Thoracic aorta (tissue), 2 donors: ENCODE measurements at places on chromosomes 5 and 9. TPM values are rescaled to one million over a fixed set of nuclear protein-coding genes. Genes with fewer than 3 reads are reported as not detected.

DNA sequence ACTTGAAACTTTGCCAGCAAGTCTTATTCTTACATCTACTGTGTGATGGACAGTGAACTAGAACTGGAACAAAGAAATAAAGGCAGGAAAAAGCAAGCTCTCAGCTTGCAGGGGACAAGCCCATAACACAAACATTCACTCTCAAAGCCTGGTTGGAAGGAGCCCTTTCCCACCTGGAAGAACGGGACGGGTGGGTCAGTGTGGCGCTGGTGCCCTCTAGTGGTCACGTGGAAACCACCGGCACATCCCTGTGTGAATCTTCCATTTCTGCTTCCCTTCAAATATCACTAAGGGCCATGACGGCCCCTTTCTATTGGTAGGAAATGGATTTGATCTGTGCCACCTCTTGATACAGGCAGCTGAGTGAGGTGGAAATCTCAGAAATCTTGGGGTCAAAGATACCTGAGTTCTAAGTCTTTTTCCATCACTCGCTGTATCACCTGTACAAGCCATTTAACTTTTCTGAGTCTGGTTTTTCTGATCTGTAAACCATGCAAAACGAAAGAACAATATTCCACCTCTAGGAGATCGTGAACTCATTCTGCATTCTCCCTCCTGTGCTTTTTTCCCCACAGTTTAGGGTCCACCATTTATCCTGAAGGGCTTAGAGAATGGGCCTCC lies 211.6 kb downstream of the MSX2 start:
- no peak for DNase-seq
- H3K36me3 ChIP-seq = no peaks in the 10 kb centered on the region
- H3K27ac ChIP-seq = no peak overlapping the region
- H3K4me1 ChIP-seq = no peaks in the 10 kb centered on the region
- H3K27me3 ChIP-seq = no peaks in the 10 kb centered on the region

The EFNA5 gene
- total RNA-seq = 6.0 TPM

The FCN2 gene
- not detected for total RNA-seq

The PHF24 gene
- 0.35 TPM for total RNA-seq

DNA sequence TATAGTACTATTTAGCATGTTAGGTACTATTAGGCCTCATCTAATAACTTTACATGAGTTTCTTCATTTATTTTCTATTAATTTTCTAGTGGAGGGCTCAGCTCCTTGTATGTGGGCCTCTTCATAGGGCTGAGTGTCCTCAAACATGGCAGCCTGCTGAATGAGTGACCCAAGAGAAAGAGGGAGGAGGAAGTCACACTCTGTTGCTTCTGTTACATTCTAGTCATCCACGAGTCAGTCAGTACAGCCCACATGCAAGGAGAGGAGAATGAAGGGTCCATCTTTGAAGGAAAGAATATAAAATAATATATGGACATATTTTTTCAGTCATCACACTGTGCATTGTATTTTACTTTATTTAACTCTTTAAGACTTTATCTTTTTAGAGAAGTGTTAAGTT lies 66.6 kb upstream of the NR3C1 start:
- H3K4me1 ChIP-seq = peaks cover 15% of the 10 kb centered on the region
- H3K4me3 ChIP-seq = no peak overlapping the region
- no peaks in the 10 kb centered on the region for H3K36me3 ChIP-seq

The RECK gene
- 19.8 TPM for total RNA-seq

DNA sequence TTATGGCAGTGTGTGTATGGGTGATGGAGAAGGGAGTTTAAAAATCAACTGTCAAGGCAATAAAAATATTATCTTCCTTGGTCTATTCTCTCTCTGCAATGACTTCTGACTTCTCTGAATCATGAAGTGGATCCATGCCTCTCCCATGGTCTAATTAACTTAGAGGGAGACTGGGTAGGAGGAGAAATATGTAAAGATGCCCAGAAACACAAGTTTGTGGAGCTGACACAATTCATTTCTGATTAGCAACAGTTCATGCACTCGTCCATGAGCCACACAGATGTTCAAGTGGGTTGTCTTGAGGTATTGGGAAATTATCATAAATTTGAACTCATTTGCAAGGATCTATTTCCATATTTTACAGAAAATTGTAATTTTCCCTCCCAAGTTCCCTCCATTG lies 38.1 kb downstream of the INSYN2B start:
- H3K27ac ChIP-seq = no peak overlapping the region
- H3K4me1 ChIP-seq = no peaks in the 10 kb centered on the region
- H3K27me3 ChIP-seq = no peaks in the 10 kb centered on the region
- DNase-seq = no peak
- no peak overlapping the region for H3K4me3 ChIP-seq

GRCh38 chr9:112552229-112553056 lies 65.8 kb downstream of the KIAA1958 start:
- peaks cover 32% of the 10 kb centered on the region for H3K4me1 ChIP-seq
- no peaks in the 10 kb centered on the region for H3K27me3 ChIP-seq
- H3K36me3 ChIP-seq = no peaks in the 10 kb centered on the region
- DNase-seq = no peak
- H3K27ac ChIP-seq = no peak overlapping the region

- no peaks in the 10 kb centered on the region for H3K27me3 ChIP-seq
- H3K27ac ChIP-seq = no peak overlapping the region
- H3K4me1 ChIP-seq = peaks cover 5% of the 10 kb centered on the region
- DNase-seq = no peak
- H3K4me3 ChIP-seq = no peak overlapping the region
- no peaks in the 10 kb centered on the region for H3K36me3 ChIP-seq
Observed at GRCh38 chr5:108925073-108925472, 177.4 kb downstream of the FER start.

GRCh38 chr5:52685971-52686370 lies 101.7 kb upstream of the ITGA1 start:
- no peak overlapping the region for H3K27ac ChIP-seq
- no peaks in the 10 kb centered on the region for H3K27me3 ChIP-seq
- no peak for DNase-seq
- no peak overlapping the region for H3K4me3 ChIP-seq
- no peaks in the 10 kb centered on the region for H3K36me3 ChIP-seq

The KIF4B gene
- total RNA-seq = not detected

The ZNF483 gene
- 9.7 TPM for total RNA-seq

The AQP3 gene
- 6.9 TPM for total RNA-seq

DNA sequence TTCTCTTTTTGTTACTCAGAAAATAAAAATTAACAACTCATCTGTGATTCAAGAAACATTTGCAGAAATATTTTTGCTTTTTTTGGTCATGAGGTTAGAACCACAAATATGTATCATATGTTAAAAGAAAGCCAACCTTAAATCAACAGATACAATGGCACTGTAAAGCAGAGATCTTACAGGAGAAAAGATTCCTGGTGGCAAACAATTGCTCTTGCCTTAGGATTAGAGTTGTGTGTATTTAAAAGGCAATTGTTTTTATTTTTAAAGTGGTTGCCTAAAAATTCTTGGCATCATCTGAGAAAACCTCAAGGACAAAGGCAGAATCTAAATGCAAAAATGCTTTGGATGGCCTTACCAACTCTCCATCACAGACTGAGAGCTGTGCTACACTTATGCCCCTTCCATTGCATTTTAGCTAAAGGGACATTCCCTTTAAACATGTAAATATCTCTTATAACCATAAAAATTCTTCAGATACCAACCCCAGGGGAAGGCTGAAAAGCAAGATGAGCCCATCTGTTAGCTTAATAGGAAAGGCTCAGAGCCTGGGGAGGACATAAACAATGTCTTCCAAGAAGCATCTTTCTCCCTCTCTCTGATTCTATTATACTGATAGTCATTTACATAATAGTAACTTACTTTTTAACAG lies 100.4 kb downstream of the FAM114A2 start:
- H3K27ac ChIP-seq = no peak overlapping the region
- DNase-seq = no peak
- no peak overlapping the region for H3K4me3 ChIP-seq
- H3K27me3 ChIP-seq = no peaks in the 10 kb centered on the region
- no peaks in the 10 kb centered on the region for H3K36me3 ChIP-seq

DNA sequence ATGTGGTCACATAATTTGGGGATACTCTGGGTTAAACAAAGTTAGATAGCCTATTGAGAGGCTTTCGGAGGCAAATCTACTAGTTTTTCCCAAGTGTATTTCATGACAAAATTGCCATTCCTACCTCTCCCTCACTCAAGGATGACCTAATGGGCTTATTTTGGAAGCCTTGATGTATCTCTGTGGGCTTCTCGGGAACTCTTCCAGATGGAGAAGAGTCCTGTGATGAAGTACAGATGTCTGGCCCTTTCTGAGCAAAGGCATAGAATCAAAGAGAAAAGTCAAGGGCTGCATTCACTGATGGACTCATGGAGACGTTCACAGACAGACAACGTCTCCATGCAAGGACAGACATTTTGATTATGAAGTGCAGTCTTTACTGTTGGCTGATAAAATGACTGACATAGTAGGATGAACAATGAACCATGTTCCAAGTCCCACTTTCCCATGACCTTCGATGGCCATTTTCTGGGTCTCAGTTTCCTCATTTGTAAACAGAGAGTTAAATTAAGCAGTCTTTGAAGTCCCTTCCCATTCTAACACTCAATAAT lies 347.2 kb upstream of the CD180 start:
- H3K36me3 ChIP-seq = no peaks in the 10 kb centered on the region
- no peak overlapping the region for H3K4me3 ChIP-seq
- no peaks in the 10 kb centered on the region for H3K4me1 ChIP-seq

DNA sequence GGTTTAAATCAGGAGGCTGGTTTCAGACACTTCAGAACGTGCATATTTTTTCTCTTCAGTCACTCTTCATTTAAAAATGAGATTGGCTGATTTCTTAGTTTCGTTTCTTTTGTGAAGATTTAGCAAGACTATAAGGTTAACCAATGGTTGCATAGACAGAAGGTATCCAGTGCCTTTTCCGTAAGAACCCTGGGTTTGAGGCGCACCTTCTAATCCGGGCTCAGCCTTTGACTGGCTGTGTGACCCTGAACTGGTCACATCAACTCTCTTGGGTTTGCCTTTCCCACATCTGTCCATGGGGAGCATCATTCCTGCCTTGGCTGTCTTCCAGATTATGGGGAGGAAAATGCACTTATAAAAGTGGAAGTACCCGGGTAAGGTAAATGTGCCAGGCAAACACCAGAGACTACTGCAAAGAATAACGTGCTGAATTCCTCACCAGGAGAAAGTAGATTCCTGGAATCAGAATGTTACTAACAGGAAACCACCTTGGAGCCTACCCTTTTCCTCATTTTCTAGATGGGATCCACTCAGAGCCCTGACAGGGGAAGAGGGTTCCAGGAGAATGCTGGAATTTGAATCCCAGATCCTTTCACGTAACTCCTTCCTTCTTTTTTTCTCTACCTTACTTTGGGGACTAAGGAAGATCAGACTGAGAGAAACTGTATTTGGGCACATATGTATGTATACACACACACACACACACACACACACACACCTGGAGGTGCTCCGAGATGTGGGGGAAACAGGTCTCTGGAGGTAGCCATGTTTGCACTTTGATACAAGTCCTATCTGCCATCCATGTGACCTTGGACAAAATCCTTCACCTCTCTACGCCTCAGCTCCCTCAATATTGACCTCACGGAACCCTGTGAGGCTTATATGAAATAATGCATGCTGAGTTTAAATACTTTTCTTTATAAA lies 6.8 kb downstream of the HAND1 start:
- H3K27ac ChIP-seq = no peak overlapping the region
- H3K4me3 ChIP-seq = no peak overlapping the region
- H3K36me3 ChIP-seq = no peaks in the 10 kb centered on the region
- H3K27me3 ChIP-seq = peaks cover 37% of the 10 kb centered on the region

DNA sequence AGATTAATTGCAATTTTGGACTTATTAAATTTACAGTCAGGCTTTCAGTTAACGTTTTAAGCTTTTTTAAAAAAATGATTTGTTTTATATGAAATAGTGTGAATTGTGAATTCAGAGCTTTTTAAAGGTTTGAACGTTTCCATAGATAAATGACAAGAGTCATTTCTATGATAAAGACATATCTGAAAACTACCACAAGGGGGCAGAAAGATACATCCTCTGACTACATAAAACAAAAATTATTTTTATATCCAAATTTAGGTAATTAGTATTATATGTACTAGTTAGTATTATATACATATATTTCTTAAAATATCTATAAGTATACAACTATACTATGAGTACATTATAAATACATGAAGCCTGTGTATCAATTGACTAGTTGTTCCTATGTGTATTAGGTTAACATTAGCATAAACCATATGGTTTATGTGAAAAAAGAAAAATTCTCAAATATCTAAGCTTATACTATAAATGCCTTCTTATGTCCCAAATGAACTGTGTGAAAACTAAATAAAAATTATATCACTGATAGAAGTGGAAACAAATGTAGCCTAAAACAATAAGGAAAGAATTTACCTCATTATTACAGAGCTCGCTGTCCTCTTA lies 155.2 kb downstream of the MEF2C start:
- no peaks in the 10 kb centered on the region for H3K27me3 ChIP-seq
- H3K36me3 ChIP-seq = peaks cover 3% of the 10 kb centered on the region
- H3K4me1 ChIP-seq = peaks cover 27% of the 10 kb centered on the region
- no peak overlapping the region for H3K27ac ChIP-seq

The SLCO6A1 gene
- total RNA-seq = not detected

GRCh38 chr9:38250279-38251035 lies 142.0 kb upstream of the ALDH1B1 start:
- H3K27ac ChIP-seq = no peak overlapping the region
- no peak overlapping the region for H3K4me3 ChIP-seq
- no peaks in the 10 kb centered on the region for H3K27me3 ChIP-seq
- H3K36me3 ChIP-seq = no peaks in the 10 kb centered on the region
- no peaks in the 10 kb centered on the region for H3K4me1 ChIP-seq
- no peak for DNase-seq

DNA sequence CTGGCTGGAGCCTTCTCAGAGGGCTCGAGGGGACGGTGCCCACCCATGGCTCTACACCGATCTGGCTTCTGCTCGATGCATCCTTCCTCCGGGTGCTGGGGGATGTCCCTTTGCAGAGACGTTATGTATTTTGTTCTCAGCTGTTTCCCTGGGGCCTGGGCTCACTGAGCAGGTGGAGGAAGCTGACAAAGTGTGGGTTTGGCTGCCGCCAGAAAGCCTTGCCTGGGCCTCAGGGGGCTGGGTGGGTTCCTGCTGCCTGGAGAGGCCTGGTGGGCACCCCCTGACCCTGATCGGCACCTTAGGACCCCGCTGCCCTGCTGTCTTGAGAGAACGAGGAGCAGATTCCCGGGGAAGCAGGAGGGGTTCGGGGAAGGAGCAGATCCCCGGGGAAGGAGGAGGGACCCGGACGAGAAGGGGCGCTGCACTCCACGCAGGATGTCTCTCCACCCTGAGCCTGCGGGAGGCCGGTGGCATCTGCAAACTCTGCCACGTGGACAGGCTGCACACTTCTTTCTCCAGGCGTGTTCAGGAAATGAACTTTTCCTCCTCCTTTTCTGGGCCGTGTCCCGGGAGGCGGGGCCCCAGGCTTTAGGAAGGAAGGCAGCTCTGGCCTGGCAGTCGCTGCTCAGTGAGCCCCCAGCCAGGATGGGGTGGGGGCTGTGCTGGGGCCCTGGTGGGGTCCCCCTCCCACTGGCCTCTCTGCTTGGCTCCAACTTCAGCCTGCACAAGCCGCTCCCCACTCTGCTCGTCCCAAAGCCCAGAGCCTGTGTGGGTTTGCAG lies 148.9 kb downstream of the RXRA start:
- H3K4me1 ChIP-seq = peaks cover 28% of the 10 kb centered on the region
- no peaks in the 10 kb centered on the region for H3K36me3 ChIP-seq
- no peaks in the 10 kb centered on the region for H3K27me3 ChIP-seq
- no peak for DNase-seq
- H3K4me3 ChIP-seq = no peak overlapping the region
